ENCODE measurements at places on chromosomes 7 and 10. TPM values are rescaled to one million over a fixed set of nuclear protein-coding genes. Genes with fewer than 3 reads are reported as not detected.

Gene C7orf57
- total RNA-seq: 1.00 TPM

Gene ING3
- 9.0 TPM for total RNA-seq

DNA sequence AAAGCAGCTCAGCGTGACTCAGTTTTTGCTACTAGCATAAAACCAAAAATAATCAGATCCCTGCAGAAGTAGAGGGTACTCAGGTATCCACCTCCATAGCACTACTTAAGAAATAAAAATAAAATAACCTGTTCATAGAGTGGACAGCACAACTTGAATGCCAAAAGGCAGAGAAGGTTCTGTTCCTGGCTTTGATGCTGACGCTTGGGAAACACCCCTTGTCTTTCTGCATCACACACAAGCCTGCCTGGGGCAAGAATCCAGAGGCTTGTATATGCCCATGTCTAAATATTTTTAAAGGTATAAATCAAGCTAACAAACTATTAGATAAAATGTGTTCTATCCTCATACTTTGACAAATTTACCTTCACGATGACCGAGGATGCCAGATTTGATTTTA is 207.3 kb downstream of the KIAA1217 start:
- no peak for ATAC-seq

Gene BTBD16
- total RNA-seq: 0.16 TPM

GRCh38 chr10:111086574-111086973 is 9.7 kb downstream of the ADRA2A start:
- ATAC-seq: no peak

Gene INHBA
- 0.84 TPM for total RNA-seq

- no peak for ATAC-seq
Observed at GRCh38 chr7:150665089-150665748, 20.3 kb upstream of the GIMAP2 start.

DNA sequence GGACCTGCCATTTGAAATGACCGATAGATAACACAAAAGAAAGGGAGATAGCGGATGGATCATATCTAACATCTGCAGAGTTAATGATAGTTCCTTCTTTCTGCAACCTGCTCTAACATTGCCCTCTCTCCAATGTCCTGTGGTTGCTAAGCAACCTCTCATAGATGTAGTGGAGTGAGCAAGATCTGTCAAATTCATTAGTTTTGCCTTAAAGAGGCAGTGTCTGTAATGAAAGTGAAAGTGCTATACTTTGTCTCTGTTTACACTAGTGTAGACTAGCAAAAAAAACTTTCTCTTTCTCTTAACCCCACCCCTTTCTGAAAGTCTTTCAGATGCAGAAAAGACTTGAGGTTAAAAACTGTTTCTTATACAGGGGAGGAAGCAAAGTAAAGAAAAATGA is 1196.9 kb downstream of the SORCS3 start:
- ATAC-seq: no peak

DNA sequence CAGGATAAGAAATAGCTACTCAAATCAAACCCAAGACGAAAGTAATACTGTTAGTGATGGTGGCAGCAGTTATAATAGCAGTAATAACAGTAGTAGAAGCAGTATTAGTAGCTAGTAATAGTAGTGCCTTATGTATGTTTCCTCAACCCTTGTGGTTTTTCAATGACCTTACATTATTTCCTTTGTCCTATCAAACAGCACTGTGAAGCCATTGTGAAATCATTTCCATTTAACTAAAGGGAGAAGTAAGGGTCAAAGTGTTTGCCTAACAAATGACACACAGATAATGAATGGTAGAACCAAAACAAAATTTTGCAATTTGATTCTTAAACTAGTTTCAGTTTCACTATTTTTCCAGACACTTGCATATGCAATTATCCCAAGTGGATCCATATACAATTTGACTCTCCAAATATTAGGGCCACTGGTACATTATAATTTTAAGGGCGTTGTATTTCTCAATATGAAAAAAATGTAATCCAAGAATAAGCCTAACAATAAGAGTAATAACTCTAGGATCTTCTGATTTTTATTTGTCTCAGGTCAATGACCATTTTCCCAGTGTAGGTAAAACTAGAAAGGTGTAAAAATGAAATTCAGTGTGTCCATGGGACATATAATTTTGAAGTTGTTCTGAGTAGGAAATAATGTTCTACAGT is 33.7 kb upstream of the TMEM26 start:
- ATAC-seq: no peak

- no peak for ATAC-seq
Observed at GRCh38 chr10:30831426-30831825, 200.2 kb downstream of the ZNF438 start.

Gene C7orf33
- not detected for total RNA-seq

DNA sequence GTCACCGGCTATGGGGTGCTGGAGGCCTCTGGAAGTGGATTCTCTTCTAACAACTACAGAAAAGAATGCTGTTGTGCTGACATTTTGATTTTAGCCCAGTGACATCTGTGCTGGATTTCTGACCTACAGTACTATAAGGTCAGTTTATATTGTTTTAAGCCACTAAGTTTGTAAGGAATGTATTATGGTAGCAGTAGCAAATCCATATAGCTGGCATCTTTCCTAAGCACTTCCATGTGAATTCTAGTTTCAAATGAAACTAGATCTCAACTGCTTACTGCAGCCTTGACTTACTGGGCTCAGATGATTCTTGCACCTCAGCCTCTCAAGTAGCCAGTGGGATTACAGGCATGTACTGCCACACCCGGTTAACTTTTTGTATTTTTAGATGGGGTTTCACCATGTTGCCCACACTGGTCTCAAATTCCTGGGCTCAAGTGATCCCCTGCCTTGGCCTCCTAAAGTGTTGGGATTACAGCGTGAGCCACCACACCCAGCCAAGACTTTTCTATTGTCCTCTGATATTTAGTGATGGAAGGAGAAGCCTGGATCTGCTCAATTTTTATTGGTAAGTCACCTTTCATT is 414.0 kb downstream of the PHTF2 start:
- no peak for ATAC-seq

DNA sequence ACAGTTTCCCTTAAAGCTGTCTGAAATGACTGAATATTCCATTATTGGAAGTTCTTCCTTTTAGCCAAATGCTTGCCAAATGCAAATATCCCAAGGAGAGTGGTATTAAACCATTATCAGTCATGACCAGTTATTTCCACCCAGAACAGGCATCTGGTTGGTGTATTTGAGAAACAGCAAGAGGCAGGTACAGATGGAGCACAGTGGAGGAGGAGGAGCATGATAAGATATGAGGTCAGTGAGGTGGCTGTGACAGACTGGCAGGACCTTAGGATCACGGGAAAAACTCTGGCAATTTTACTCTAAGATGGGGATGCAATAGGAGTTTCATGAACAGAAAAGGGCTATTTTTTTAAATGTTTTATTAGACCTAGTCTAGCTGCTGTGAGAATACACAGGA is 6.4 kb downstream of the HEPACAM2 start:
- no peak for ATAC-seq

All from esophagus mucosa (tissue), 1 donor.